Fibroblast of mammary gland (primary cell): ENCODE measurements at places on chromosomes 2 and 18.

GRCh38 chr2:219578811-219579613 lies 6.9 kb downstream of the INHA start:
- DNase-seq, result peak; percentile 60

GRCh38 chr2:189751080-189751658 lies 11.4 kb downstream of the OSGEPL1 start:
- peak; percentile 45 for DNase-seq

- DNase-seq, result peak; percentile 83
Measured at GRCh38 chr18:45839414-45840395, 14.2 kb downstream of the SIGLEC15 start.

DNA sequence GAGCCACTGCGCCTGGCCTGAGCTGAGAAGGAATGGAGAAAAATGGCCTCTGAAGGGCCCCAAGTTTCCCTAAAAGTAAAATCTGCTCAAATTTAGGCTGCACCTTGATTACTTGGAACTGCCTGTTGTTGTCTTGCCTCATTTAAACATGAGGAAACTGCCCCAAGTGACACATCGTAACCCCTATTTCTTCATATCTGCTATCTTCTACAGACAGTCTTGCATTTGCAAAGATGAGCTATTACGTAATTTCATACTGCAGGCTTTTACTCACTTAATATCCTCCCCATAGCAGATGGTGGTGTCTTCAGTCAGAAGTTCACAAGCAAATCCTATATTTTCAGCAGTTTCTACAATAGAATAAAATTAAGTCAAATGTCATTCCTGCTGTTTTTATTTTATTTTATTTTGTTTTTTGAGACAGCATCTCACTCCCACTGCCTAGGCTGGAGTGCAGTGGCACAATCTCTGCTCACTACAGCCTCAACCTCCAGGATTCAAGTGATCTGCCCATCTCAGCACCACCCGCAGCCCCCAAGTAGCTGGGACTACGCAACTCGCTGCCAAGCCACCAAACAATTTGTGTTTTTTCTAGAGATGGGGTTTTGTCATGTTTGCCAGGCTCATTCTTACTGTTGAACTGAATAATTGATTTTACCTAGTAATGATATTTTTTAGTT lies 45.3 kb upstream of the NARS1 start:
- DNase-seq, result peak; percentile 90

GRCh38 chr2:171482308-171482707 lies 40.0 kb upstream of the CYBRD1 start:
- no peak for DNase-seq
